Stimulated activated CD4-positive, alpha-beta T cell treated with anti-CD3 and anti-CD28 coated beads, TNF-alpha, amount 100 ng/mL, for 4 hours (primary cell): ENCODE measurements at places on chromosomes 13 and 19.

GRCh38 chr19:50327013-50327412 lies 2.2 kb downstream of the KCNC3 start:
- no peak for DNase-seq

GRCh38 chr13:110430391-110431336 lies 123.6 kb downstream of the COL4A2 start:
- no peak for DNase-seq

GRCh38 chr13:46638262-46638661 lies 85.3 kb downstream of the LRCH1 start:
- DNase-seq: no peak

DNA sequence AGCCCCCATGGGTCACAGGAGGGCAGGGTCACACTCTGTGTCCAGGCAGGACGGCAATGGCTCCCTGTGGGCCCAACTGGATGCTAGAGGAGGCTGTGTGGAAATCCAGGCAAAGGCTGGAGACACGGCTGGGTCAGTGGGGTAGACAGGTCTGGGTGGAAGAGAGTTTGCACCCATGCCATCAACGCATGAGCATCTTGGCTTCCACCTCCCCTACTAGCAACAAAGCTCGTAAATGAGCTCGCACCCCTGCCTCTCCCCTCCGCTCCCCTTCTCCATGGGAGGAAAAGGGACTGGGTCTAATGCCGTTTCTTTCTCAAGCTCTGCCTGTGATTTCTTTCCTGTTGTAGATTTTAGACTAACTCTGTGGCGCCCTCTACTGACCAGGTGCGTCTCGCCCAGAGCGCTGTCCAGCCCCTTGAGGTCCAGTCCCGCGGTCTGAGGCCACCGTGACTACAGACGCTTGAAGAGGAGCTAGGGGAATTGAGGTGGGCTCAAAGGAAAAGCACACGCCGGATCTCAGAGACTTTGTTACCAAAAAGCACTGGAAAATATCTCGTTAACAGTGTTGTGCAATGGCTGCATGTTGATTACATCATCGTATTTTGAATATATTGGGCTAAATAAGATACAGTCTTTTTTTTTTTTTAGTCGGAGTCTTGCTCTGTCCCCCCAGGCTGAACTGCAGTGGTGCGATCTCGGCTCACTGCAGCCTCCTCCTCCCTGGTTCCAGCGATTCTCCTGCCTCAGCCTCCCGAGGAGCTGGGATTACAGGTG lies 50.7 kb upstream of the USP29 start:
- no peak for DNase-seq

DNA sequence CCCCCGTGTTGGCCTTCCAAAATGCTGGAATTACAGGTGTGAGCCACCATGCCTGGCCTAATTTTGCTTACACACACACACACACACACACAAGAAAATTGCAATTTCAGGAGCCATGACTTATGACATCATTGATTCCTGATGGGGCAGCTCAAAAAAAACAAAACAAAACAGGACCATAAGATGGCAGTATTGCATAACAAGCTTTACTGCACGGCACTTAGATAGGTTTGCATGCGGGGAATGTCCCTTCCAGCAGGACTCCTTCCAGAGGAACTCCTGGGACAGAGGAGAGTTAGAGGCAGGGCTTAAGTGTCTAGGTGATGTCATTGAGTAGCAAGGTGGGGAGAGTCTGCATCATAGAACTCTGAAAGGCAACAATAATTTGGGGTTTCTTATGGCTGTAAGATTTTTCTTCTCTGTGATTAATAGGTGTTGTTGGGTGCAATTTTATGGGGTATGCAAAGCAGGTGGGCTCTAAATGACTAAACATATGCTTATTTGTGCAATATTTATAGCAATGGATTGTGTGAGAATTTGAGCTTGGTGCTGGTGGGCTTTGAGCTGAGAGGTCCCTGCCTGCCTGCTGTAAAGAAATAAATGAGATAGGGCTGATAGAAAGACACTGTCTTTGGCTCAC lies 9.0 kb upstream of the ACSBG2 start:
- no peak for DNase-seq

DNA sequence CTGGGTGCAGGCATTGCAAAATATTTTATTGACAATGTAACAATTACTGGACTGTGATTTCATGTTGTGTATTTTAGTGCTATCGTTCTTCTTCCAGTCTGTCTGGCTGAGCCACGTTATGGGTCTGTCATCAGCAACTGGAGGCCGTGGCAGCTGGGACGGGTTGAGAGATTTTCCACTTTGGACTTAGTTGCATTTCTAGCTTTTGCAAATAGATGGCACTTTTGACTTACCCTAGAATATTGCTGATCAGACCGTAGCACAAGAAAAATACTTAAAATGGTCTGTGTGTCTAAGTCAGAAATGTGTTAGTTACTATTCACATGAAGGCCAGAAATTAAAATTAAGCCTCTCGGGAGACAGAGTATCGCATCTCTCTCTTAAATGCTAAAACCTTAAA lies 211.1 kb downstream of the TEX29 start:
- DNase-seq: no peak

- DNase-seq: no peak
These were observed 276.0 kb downstream of the FOXO1 start for GRCh38 chr13:40390401-40390916.

DNA sequence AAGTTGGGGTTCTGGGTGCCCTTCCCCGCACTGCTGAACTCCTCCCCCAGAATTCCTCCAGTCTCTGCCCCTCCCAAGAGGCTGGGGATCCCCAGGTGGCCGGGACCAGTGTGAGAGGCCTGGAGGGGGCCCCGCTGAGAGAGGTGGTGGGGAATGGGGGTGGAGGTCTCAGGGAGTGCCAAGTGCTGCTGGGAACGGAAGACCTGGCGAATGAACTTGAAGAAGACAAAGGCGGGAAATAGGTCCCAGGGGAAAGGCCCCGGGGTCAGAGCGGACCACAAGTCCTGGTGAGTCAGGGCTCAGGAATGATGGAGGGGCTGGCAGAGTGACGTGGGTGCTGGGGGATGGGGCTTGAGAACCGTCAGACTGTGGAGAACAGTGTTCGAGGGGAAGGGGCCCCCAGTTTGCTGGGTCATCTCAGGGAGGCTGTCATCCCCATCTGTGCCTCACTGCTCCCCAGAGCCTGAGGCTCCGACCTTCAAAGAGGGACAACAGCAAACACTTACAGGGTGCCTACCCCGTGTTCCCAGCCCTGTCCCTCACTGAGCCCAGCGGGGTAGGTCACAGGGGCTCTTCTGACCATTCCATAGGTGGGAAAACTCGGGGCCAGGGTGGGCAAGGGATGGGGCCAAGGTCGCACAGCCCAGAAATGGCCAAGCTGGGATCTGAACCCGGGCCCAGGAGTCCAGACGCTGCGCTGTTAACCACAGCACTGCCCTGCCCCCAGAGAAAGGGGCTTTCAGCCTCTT lies 16.0 kb upstream of the SEMA6B start:
- no peak for DNase-seq

- DNase-seq: no peak
These were observed 9.5 kb downstream of the STOML3 start for GRCh38 chr13:38981096-38981495.

- DNase-seq: no peak
These were observed 76.6 kb downstream of the TNFSF11 start for GRCh38 chr13:42650506-42650905.

GRCh38 chr13:98994896-98995295 lies 17.0 kb upstream of the DOCK9 start:
- DNase-seq: no peak

DNA sequence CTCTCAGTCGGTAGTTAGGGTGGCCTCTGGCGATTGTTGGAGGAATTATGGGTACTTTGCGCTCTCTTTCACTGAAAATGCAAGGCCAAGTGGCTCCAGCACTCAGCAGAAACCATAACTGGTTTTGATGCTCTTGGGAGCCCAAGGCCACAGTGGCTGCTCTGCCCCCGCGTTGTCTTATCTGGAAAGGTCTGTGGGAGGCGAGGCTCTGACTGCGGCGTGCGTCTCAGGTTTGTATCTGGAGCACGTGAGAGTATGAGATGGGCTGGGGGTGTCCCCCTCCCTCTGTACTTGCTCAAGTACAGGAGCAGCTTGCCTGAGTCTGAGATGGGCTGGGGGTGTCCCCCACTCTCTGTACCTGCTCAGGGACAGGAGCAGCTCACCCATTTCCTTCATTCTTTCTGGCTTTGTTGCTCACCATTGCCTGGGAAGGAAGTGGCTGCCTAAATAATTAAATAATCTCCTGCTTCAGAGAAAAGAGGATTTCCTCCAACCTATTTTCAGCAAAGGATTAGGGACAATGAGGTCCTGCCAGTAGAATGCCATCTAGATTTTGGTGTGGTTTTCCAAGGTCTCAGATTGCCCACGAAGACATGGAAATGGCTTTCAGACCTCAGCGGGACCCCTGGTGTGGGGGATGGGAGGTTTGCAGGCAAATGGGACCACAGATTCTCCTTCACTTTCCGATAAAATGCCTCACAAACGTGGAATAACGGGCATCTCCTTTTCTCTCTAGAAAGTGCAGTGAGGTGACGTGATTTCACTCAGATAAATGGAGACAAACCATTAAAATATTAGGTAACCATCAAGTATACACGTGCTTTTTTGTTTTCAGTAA lies 14.7 kb downstream of the ATP11A start:
- no peak for DNase-seq

- DNase-seq: no peak
These were observed 236.2 kb upstream of the SERP2 start for GRCh38 chr13:44137466-44137865.

GRCh38 chr13:86584301-86584700 lies 785.1 kb upstream of the SLITRK6 start:
- DNase-seq: no peak

GRCh38 chr13:20272588-20273171 lies 40.6 kb upstream of the GJB6 start:
- no peak for DNase-seq

DNA sequence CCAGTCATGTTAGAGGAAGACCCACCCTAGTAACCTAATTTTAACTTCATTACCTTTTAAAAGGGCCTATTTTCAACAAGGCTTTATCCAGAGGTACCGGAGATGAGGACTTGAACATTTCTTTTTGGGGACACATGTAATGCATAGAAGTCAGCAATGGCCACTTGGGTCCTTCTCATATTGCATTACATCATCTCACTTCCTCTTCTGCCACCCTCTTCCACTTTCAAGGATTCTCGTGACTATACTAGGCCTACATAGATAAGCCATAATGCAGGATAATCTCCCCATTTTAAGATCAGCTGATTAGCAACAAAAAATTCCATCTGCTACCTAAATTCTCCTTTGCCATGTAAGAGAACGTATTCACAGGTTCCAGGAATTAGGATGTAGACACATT lies 557.2 kb downstream of the KCTD12 start:
- no peak for DNase-seq

DNA sequence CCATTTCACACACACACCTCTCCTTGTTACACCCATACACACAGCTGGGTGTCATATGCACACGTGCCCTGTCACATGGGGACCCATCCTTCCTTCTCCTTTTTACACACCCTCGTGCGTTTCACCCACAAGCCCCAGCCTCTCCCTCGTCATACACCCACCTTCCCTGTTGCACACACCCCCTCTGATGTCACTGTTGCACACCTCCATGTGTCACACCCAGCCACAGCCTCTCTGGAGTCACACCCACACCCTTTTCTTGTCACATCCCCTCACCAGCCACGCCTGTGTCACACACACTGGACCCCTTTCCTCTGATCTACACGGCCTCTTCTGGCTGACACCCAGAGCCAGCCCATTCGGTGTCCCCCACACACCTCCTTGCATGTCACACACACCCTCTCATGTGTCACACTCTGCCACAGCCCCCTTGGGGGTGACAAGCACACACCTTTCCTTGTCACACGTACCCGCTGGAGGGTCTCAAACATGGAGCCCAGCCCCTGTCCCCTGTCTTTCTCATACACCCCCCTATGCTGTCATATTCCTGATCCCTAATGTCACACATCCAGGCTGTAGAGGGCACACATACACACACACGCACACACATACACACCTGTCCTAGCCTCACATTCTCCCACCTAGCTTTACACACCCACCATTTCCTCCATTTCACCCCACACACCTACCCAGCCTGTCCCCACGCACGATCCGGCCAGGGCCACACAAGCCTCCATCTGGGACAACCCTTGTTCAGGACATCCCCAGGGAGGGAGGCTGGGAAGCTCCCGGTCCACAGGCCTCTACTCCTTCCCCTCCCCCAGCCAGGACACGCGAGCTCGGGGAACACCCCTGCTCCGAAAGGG lies 1.4 kb downstream of the NOVA2 start:
- DNase-seq: peak; percentile 46
